GM04503 (cell line): ENCODE measurements at places on chromosomes 7 and 10.

- DNase-seq = no peak
These were observed 71.2 kb downstream of the APBB1IP start for GRCh38 chr10:26509307-26509706.

DNA sequence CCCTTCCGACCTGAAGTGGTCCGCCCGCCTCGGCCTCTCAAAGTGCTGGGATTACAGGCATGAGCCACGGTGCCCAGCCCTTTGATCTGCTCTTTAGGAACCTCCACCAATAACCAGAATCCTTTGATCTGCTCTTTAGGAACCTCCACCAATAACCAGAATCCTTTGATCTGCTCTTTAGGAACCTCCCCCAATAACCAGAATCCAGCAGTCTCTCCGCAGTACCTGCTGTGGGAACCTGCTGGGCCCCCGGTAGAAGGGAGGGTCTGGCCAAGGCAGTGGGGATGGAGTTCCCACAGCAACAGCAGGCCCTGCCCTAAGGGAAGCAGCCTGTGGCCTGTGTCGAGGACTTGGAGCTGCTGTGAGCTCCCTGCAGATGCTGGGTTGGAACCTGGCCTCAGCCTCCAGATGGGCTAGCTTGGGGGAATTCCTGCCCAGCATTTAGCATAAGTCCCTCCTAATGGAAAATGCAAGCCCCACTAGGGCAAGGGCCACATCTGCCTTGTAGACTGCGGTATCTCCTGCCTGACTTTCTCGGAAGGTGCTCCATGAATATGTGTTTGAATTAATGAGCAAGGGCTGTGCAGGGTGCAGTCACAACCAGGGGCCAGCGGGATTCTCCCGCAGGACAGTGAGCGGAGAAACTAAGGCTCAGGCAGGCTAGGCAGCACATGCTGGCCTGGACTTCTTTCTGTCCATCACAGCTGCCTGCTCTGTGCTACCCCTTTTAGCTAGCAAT is 165.8 kb downstream of the UBE2H start:
- DNase-seq = no peak

- DNase-seq = no peak
These were observed 46.2 kb upstream of the ZNF716 start for GRCh38 chr7:57403601-57404342.

GRCh38 chr7:128933180-128933891 is 4.4 kb upstream of the IRF5 start:
- DNase-seq = no peak

GRCh38 chr10:132306343-132306685 is 1.4 kb downstream of the STK32C start:
- no peak for DNase-seq

DNA sequence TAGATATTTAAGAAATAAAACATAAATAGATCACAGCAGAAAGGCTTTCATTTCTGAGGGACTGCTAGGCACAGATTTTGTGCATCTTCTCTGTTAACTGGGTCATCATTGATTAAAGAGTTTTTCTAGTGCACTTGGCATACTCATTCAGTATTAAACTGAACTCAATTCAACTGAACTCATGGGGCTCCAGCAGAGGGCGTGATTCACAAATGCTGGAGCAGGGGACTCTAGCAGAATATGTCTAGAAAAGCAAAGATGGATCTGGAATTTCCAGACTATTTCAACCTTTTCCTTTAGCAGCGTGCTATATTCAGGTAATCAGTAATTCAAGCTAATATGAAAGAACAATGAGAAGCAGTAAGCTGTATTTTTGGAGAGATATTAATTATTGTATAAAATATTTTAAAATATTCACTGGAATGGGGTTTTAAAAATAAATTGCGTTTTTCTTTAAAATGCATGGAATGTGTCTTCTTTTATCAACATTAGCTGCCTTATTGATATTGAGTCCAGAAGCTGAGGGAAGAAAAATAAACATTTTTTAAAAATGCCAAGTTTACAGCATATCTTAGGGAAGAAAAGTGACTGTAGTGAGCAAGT is 296.8 kb upstream of the CACNA2D1 start:
- DNase-seq = no peak

- no peak for DNase-seq
These were observed 571.4 kb downstream of the TCERG1L start for GRCh38 chr10:130740166-130740565.

- no peak for DNase-seq
These were observed 341.2 kb downstream of the PTPRN2 start for GRCh38 chr7:158246272-158246959.

DNA sequence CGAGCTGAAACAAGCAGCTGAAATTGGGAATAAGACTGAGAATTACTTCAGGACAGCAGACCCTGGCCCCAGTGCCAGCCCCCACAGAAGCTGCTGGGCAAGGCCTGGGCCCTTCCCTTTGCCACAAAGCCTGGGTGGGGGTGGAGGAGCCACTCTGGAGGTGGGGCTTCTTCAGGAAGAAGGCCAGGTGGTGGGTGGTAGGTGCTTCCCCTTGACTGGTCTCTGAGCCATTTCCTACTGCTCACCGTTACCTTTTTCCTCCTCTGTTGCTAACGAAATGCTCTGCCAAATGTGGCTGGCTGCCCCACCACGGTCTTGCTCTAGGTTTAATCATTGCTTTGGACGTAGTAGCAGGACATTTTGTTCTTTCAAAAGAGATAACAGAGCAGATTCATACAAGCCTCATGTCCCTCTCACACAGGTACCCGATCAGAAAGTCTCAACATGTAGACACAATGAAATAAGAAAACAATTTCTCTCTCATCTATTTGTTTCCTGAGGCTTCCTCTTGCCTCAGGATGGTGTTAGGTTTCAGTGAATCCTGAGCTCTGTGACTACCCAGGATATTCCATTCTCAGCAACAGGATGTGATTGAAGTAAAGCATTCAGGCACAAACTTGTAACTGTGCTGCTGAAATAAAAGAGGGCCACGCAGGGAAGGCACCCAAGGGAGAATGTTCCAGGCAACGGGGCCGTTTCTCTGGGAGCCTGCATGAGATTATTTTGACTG is 66.5 kb downstream of the WDR11 start:
- DNase-seq = no peak

DNA sequence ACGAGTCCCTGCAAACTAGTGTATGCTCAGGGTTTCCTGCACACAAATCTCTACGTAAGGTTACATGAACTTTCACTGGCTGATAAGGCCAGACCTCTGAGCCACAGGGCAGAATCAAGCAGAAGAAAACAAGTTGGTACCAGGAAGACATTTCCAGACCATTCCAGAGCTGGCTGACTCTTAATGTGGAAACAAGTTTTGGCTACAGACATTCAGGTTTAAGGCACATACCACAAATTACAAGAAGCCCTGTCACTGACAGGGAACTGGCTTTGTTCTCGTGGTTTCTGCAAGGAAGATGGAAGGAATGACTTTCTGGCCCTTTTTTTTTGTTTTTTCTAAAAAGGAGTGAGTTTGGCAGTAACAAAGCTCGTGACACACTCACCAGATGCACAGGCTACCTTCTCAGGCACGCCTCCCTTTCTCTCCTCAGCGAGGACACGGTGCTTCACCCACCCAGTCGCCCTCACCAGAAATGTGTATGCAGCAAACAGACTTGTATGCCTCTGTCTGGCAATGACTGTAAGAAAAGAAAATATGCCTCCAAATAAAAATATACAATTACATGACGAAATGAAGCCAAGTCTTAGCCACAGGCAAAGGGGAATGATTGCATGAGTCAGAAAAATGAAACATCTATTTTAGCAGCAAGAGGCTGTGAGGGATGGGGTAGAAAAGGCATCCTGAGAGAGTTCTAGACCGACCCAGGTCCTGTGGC is 22.6 kb downstream of the PLAC9 start:
- peak; percentile 94 for DNase-seq

GRCh38 chr7:74231232-74231590 is 21.4 kb downstream of the LAT2 start:
- DNase-seq = no peak

- no peak for DNase-seq
These were observed 97.2 kb upstream of the SEMA3A start for GRCh38 chr7:84291756-84292155.

GRCh38 chr7:139958599-139959284 is 104.0 kb downstream of the PARP12 start:
- no peak for DNase-seq

GRCh38 chr7:82044497-82045080 is 274.7 kb upstream of the HGF start:
- DNase-seq = no peak

- DNase-seq = no peak
These were observed 550.2 kb downstream of the GALNT17 start for GRCh38 chr7:71682181-71682580.

DNA sequence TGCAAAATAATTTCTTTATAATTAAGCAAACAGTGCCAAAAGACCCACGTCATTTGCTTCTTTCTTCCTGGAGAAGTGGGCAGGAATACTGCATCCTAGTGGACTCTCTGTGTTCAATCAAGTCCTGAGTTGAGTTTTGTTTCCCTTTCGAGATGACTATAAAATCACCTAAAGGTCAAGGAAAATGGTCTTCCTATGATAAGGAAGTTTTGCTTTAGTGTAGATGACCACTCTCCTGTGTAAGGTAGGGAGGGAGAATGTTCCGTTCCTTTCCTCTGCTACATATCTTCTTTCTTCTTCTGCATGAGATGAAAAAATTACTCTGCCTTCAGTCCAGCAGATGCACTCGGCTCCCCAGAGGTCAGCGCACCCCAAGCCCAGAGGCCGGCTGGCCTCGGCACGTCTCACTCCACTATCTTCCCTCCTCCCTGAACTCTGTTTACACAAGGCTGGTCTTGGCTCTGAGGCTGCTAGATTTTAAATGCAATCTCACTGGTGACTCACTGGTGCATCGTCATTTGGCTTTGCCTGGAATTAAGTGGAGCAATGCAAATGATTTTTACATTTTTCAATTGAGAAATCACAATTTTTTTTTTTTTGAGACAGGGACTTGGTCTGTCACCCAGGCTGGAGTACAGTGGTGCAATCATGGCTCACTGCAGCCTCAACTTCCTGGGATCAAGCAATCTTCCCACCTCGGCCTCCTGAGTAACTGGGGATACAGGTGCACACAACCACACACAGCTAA is 18.6 kb upstream of the VDAC2 start:
- DNase-seq = peak; percentile 83

DNA sequence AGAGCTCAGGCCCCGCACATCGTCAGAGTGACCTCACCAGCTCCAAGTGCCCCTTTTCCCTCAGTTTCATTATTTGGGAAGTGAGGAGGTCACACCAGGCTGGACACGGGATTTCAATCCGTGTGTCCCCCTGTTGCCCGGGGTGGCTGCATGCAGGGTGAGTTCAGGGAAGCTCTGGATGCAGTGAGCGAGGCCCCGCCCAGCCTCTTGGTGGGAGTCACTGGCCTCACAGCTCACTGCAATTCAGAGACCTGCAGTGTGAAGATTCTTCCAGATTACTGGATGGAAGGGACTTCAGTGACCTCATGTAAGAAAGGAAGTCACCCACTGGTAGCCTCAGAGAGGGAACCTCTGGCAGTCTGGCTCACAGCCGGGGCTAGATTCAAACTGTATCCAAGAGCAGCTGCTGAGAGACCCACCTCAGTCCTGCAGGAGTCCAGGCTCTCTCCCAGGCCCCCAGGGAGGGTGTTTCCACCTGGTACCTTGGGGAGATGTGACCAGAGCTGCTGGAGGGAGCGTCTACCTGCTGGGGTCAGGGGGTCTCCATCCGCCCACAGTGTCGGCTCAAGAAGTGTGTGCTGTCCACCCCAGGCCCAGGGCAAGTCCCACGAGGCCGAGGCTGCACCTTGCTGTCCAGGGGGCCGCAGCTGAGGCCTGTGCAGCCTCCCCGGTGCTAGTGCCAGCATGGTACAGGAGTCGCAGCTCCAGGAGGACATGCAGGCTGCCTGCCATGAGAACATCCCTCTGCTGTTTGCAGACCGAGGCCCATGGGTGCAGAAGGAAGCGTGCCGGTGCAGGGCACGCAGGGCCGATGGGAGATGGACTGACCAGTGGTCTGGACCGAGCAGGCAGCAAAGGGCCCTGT is 54.4 kb downstream of the MGMT start:
- DNase-seq = no peak

- DNase-seq = no peak
These were observed 65.1 kb downstream of the MINDY3 start for GRCh38 chr10:15795036-15795792.

DNA sequence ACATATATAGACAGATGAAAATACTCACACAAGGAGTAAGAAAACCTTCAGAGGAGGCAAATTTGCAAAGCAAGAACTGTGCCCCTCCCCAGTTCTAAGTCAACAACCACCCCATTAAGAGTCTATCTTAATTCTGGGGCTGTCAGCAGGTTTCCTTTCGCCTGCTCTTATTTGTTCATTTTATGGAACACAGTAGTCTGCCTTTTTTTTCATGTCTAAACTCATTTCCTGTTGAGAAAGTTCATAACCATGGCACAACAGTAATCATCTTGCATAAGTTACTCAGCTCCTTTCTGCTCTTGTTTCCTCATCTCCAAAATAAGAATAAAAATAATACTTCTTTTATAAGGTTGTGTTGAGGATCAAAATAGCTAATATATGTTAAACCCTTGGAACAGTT is 25.8 kb upstream of the AMPH start:
- no peak for DNase-seq

DNA sequence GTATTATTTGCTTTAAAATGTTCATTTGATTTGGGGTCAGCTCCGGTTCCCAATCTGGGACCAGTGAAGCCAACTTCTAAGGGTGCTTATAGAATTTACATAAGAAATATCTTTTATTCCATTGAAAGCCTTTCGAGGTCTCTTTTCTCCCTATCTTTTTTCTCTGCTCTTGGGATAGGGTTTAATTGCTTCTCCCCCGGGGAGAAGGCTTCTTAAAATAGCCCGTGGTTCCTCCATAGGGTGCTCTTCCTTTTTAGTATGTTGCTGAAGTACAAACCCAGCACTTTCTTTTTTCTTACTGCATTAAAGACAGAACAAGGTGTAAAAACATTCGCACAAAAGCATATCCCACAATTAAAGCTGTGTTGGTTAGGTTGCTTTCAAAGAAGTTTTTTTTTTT is 107.5 kb downstream of the POU6F2 start:
- no peak for DNase-seq

DNA sequence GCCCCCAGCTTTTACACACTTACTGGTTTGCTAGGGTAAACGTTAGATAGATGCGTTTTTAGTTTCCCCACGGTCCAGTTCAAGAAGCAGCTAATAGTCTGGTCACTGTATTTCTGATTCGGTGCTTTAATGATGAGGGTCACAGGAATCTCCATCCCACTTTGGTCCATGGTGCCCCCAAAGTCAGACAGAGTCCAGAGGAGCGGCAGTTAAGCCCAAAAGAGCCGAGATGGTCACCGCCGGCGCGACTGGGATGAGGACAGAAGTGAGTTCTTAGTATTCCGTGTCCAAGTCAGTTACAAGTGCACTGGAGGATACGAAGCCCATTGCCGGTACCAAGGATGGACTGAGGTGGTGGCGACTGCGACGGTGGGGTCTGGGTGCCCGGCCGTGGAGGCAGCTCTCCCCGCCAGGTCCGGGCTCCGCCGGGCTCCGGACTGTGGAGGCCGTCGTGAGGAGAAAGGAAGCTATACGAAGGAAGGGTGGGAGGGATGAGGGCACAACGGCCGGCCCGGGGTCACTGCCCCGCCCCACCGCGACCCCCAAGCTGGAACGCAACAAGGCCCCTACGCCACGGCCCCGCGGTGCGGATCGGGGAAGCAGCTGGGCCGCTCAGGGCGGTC is 663 bp downstream of the HERPUD2 start:
- DNase-seq = no peak
